ENCODE measurements at places on chromosomes 3 and 15. TPM values are rescaled to one million over a fixed set of nuclear protein-coding genes. Genes with fewer than 3 reads are reported as not detected.

The SERPINI2 gene
- polyA plus RNA-seq, result not detected

The MAGEL2 gene
- not detected for polyA plus RNA-seq

The CFAP20DC gene
- polyA plus RNA-seq, result 0.56 TPM

DNA sequence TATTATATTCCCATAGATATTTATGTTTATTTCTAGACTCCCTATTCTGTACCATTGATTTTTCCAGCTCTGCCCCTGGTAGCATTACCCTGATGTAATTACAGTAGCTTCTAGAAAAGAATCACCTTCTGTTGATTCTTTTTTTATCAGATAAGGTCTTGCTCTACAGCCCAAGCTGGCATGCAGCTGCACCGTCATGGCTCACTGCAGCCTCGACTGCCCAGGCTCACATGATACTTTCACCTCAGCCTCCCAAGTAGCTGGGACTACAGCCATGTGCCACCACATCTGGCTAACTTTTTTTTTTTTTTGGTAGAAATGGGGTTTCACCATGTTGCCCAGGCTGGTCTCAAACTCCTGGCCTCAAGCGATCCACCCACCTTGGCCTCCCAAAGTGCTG, 41.8 kb downstream of the SLC24A1 start:
- H3K36me3 ChIP-seq, result peaks cover 81% of the 10 kb centered on the region
- H3K27ac ChIP-seq, result no peak overlapping the region
- DNase-seq, result no peak

GRCh38 chr15:34861214-34861613, 65.9 kb upstream of the ACTC1 start:
- no peak for DNase-seq
- no peak overlapping the region for H3K27ac ChIP-seq
- no peak overlapping the region for H3K4me3 ChIP-seq
- H3K4me1 ChIP-seq, result no peaks in the 10 kb centered on the region
- peaks cover 80% of the 10 kb centered on the region for H3K36me3 ChIP-seq
